Hematopoietic multipotent progenitor cell treated with erythropoietin and hydrocortisone succinate and interleukin-3 and kit ligand, for 4 days (in vitro differentiated cells): ENCODE measurements at places on chromosomes 13 and 19.

GRCh38 chr13:92175330-92175729, 776.9 kb downstream of the GPC5 start:
- DNase-seq = peak; percentile 88

- DNase-seq = no peak
Measured at GRCh38 chr13:99388334-99388923, 81.2 kb upstream of the GPR183 start.

GRCh38 chr13:41282129-41282571, 18.8 kb upstream of the MTRF1 start:
- peak; percentile 22 for DNase-seq

DNA sequence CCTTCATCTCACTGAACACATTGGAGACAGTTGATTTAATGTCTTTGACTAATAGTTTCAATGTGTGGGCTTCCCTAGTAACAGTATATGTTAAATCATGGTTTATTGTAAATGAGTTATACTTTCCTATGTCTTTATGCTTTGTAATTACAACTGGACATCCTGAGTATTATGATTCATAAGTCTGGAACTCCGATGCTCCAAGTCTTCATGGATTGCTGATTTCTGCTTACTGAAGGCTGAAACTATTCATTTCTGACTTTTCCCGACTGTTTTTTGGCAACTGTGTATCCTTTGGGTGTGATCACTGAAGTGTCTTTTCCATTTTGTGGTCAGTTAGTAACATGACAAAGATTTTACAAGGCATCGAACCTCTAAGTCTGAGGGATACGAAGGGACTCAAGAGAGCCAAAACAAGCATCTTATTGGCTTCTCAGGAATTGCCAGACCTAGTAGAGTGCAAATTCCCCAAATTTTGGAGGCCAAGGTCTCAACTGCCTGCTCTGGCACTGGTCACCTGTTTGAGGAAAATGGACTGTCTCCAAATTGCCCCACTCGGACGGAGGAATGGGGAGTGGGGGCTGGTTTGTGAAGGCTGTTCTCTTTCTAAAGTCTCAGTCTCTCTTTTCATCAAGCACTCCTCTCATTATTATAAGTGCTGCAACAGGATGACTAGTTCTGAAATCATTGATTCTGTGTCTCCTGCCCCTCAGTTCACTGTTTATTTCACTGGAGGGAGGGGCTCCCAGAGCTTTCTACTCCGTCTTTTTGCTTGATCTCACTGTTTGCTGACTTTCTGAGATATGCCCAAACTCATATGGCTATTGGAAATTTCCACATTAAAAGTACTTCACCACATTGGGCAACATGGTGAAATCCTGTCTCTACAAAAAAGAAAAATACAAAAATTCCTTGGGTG, 20.2 kb upstream of the CD70 start:
- DNase-seq = no peak

- peak; percentile 78 for DNase-seq
Measured at GRCh38 chr19:55633861-55634260, 6.9 kb upstream of the ZNF580 start.

- no peak for DNase-seq
Measured at GRCh38 chr13:98941536-98941935, 36.3 kb downstream of the DOCK9 start.

- DNase-seq = no peak
Measured at GRCh38 chr19:677201-677600, 1.0 kb downstream of the FSTL3 start.

DNA sequence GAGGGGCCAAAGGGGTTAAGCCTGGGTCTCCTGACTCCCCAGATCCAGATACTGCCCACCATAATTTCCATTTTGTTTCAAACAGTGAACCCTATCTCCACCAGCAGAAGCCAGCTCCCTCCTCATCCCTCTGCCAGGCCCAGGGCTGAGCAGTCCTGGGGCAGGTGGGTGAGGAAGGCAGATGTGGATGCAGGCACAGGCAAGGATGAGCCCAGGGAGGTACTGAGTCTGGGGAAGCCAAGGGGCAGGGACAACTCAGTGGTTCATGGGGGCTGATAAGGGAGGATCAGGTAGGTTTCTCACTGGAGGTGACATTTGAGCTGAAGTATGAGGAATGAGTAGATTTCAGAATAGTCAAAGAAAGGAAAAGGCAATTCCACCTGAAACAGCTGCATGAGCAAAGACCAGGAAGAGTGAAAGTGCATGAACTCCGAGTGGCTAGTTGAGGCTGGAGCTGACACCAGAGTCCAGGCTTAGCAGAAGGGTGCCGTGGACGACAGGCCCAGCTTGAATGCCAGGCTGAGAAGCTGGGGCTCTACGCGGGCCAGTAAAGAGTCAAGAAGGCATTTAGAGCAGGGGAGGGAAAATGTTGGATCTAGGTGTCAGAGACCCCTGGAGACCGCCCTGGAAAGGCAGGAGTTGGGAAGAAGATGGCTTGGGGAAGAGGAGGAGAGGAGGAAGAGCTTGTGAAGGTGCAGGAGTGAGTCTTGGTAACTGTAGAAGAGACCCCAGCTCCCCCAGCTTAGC, 10.3 kb downstream of the CIC start:
- peak; percentile 41 for DNase-seq

GRCh38 chr13:33743438-33744368, 74.2 kb upstream of the RFC3 start:
- DNase-seq = peak; percentile 68

DNA sequence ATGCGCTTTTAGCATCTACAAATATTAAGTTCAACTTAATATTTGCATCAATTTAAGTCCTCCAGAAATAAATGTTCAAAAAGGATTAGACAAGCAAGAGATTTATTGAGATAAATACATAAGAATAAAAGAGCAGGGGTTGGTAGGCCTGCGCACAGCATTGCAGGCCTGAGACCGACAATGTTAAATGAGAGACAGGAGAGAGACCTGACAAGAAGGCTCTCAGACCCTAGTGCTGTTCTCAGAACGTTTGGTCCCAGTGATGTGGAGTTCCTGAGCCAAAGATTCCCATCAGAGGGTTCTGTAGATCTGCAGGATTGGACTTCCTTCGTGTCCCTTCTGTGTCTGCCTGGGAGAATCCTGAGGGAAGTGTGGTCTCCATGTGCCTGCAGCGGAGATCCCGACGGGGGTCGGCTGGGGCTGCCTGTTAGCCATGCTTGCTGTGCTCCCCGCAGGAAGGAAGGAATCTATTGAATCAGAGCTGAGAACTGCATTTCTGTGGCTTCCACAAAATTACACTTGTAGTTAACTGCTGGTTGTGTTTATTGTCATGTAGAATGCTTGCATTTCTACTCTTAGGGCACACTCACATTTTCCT, 369.9 kb upstream of the SLC10A2 start:
- no peak for DNase-seq

GRCh38 chr19:51020988-51021651, 1.6 kb upstream of the KLK10 start:
- peak; percentile 77 for DNase-seq

DNA sequence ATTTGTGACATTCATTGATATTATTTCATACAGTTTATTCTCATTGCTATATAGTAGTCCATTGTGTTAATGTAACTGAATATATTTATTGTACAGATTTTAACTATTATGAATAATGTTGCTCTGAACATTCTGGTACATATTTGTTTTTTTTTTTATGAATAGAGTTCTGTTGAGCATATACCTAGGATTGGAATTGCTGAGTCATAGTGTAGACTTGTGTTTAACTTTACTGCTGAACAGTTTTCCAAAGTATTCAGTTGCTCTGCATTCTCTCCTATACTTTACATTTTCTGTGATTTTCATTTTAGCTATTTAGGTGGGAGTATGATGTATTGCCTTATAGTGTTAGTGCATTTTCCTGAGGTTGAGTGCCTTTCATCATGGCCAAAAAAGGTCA, 97.5 kb downstream of the MAB21L1 start:
- DNase-seq = no peak

- DNase-seq = peak; percentile 32
Measured at GRCh38 chr13:100658363-100658762, 16.2 kb downstream of the TMTC4 start.

DNA sequence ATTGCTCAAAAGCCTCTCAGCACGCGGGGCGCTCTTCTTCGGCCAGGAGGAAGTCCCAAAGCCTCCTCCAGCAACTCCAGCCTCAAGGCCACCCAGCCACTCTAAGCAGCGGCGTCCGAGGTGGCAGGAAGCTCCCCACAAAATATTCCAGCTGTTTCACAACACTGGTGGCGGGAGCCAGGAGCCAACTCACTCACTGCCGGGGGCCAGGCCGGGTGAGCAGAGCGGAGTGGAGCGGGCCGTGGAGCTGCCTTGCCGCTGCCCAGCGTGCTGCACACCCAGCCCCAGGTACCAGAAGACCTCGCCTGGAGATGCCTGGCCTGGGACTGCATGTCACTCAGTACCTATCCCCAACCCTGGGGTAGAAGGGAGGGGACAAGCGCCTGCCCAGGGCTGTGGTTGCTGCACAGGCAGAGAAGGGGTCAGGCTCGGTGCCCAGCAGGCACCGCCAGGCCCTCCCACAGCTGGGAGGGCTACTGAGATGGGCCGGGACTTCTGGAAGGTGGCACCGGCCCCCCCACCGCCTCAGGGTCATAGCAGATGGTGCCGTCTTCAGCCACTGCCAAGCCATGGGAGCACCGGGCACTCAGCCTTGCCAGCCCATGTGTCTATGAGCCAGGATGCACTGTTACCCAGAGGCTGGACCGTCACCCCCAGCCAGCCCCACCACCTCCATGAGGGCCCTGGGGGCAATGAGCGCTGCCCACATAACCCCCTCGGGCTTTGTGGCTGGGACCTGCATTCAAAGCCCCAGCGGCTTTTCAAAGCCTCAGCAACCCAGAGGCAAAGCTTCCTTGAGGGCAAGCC, 59.2 kb downstream of the MLLT1 start:
- DNase-seq = no peak

- DNase-seq = peak; percentile 77
Measured at GRCh38 chr19:5547881-5548280, 19.9 kb downstream of the TINCR start.

GRCh38 chr13:48194379-48194754, 38.6 kb upstream of the ITM2B start:
- DNase-seq = peak; percentile 88

- DNase-seq = no peak
Measured at GRCh38 chr13:18954254-18954653, 227.4 kb downstream of the TUBA3C start.

DNA sequence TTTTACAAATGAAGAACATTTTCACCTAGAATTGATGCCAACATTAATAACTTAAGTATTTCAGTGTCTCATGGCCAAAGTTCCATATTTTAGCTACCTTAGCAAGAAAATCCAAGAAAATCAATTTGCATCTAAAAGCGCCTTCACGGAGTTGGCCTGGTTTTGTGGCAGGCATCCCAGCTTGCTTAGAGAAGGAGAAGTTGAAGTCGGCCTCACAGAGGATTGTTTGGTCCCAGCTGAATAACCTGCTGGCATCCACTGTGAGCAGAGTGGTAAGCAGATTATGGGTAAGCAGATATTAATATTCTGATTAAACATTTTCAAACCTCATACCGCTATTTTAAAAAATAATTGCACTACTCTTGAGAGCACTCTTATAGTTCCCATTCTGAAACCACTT, 62.3 kb upstream of the STARD13 start:
- no peak for DNase-seq

GRCh38 chr19:4589579-4590410, 30.3 kb upstream of the SEMA6B start:
- DNase-seq = peak; percentile 68

- no peak for DNase-seq
Measured at GRCh38 chr13:110282316-110282841, 24.6 kb downstream of the COL4A1 start.

- peak; percentile 75 for DNase-seq
Measured at GRCh38 chr13:46071590-46072249, 19.2 kb upstream of the ZC3H13 start.

DNA sequence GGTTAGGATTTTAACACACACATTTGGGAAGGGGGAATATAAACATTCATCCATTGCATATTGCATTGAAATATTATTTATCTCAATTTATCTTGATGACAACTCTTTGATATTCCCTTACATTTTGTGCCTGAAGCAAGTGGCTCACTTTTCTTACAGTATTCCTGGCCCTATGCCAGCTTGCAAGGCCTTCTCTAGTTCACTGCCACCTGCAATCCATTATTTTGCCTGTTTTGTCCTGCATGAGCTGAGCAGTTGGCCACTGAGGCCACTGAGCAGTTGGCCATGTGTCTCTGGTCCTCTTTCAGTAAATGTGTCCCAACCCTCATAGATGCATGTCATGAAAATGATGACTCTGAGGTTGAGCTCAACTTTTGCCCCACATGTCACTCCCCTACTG, 49.8 kb downstream of the CBY2 start:
- DNase-seq = no peak

DNA sequence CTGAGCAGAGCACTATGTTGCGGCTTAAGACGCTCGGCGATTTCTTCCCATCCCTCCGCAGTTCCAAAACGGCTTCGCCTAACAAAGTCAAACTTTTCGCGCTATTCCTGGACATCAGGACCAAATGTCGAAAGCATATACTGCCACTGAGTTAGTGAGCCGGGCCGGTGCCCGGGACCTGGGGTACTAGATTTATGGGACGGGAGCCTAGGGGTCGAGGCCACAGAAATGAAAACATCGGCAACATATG, 699 bp downstream of the RCBTB2 start:
- no peak for DNase-seq

- DNase-seq = no peak
Measured at GRCh38 chr13:74669149-74669548, 534.9 kb upstream of the KLF12 start.

GRCh38 chr13:81874681-81875661, 1534.0 kb upstream of the SPRY2 start:
- DNase-seq = no peak

- DNase-seq = peak; percentile 69
Measured at GRCh38 chr19:2549701-2550191, 73.8 kb downstream of the GADD45B start.

- no peak for DNase-seq
Measured at GRCh38 chr13:35165205-35165604, 223.1 kb downstream of the NBEA start.

- DNase-seq = no peak
Measured at GRCh38 chr13:114029866-114030625, 56.2 kb upstream of the C13orf46 start.

GRCh38 chr13:113974304-113975281, 717 bp upstream of the C13orf46 start:
- DNase-seq = no peak
